ENCODE measurements at places on chromosomes 6 and 20.

GRCh38 chr20:23441850-23442313 lies 2.4 kb downstream of the CSTL1 start:
- DNase-seq: peak; percentile 13

DNA sequence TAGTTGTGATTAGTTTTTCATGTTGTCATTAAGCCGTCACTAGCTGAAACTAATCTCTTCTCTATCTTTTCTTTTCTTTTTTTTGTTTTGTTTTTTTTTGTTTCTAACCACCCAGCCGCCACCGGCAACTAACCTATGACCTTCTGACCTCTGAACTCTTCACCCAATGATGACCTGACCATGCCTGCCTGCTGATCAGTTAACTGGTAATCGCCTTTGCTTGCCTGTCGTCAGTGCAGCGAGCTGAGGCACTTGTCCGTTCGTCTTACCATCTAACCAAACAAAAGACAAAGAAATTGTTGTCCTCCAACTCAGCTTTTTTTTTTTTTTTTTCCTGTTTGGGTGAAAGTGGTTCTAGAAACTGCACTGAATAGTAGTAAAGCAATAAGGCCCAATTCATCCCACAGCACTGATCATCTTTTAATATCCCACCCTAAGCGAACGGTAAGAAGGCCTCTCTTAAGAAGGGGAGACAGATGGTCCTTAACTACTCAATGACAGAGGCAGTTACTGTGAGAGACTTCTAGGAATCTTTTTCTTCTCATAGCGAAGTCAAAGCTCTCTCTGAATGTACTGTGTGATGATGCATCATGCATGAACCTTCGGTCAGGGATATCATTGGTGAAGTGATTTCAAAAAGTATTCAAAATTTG lies 156.2 kb downstream of the QKI start:
- DNase-seq: no peak

DNA sequence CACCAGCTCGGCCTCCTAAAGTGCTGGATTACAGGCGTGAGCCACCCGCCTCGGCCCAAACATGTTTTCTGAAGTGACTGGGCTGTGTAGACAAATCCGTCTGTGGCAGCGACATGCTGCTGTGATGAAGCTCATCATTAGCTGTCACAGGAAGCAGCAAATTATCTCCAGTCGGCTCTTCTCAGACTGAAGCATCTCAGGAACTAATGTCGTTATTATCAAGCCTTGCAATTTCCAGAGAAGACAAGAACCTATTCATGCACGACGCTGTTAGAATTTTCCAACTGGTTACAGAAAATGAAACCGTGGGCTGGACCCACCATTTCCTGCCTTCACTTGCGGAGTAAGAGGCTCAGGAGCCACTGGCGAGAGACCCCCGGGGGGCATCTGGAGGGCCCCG lies 17.1 kb upstream of the NTSR1 start:
- DNase-seq: no peak

DNA sequence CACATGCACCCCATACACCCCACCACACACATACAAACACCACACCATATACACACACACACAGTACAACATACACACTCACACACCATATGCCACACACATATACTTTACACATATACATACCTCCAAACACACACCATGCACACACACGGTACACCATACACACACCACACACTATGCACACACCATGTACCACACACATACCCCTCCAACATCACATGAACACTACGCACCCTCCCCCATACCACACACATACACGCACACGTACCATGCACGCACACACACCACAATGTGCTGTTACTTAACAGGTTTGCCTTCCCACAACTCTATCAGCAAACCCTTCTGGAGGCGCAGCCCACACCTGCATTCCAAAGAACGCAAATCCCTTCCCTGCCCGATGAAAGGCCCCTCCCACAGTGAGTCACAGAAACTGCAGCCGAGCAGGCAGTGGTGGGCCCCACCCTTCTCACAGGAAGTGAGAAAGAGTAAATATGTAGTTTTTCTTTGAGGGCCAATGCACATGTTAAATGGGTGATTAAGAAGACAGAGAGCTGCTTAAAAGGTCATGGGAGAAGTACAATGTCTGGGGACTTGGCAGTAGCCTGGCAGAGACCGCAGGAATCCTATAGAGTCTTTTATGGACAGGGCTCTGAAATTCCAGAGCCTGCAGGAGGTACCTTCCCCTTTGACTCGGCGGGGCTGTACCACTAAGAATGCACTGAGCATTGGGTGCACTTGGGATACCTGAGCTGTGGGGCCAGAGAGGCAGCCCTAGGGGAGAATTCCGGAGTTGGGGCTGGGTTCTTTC lies 34.1 kb upstream of the EZR start:
- DNase-seq: no peak

GRCh38 chr6:1958257-1958656 lies 287.1 kb downstream of the GMDS start:
- DNase-seq: no peak

GRCh38 chr20:33177866-33178265 lies 9.9 kb downstream of the BPIFA2 start:
- no peak for DNase-seq

GRCh38 chr20:50040432-50041245 lies 57.9 kb downstream of the SNAI1 start:
- DNase-seq: no peak

GRCh38 chr6:153081914-153082313 lies 49.2 kb downstream of the RGS17 start:
- no peak for DNase-seq

GRCh38 chr6:38194589-38194988 lies 375.1 kb downstream of the ZFAND3 start:
- DNase-seq: no peak

DNA sequence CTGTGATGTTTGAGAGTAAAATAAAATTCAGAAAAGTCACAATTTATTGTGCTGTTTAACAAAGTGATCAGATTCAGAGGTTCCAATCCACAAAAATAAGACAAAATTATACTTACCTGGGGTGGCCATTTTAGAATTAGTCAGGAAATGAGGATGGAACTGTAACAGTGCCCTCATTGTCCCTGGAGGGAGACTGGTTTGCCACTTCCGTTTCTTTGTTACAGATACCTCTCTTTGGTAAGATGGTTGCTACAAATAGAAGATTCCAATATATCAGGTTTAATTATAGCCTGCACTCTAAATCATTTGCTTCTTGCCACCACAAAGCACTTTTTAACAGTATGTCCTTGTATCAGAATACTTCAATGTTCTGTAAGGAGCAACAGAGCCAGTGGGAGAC lies 95.6 kb downstream of the CTNNBL1 start:
- no peak for DNase-seq

- no peak for DNase-seq
Measured at GRCh38 chr6:141463237-141463977, 669.3 kb upstream of the GJE1 start.

DNA sequence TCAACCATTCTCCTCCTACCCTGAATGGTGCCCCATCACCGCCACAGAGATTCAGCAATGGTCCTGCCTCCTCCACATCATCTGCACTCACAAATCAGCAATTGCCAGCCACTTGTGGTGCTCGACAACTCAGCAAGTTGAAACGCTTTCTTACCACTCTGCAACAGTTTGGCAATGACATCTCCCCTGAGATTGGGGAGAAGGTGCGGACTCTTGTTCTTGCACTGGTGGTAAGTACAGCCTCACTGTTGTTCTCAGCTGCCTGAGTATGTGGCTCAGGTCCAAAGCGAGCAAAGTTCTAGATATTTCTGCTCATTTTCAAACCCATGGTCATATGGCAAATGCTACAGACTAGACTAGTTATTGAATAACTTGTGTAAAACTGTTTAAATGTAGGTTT lies 51.0 kb upstream of the C20orf144 start:
- no peak for DNase-seq

DNA sequence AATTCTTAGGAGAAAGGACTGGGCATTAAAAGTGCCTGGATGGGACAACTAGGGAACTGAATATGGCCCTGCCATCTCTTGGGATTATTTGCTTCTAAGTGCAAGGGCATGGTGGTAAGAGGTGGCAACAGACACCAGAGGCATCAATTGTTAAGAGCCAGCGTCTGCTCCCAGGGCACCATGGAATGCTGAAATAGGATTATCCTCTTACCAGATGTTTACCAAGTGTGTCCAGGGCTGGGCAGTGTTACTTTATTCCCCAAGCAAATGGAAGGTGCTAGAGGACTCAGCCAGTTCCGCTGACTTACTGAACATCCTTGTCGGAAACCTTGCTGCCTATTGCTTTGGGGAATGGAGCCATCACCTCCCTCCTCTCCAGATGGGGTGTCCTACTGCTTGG lies 273.6 kb upstream of the SUPT3H start:
- no peak for DNase-seq

DNA sequence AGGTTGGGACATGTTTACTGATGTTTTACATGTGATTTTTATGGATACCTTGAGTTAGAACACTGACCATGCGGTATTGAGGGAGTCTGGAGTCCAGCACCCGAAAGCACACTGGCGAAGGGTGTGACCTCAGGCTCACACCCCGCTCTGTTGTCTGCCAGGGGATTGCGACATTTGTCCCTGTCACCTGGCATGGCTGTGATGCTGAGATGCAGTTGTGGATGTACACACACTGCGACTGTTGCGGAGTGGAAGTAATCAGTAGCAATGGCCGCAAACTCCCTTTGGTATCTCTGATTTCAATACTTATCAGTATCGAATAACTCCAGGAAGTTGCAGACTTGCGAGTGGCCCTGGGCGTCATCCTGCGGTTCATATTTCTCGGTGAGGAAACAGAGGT lies 43.2 kb downstream of the CDH4 start:
- DNase-seq: no peak

DNA sequence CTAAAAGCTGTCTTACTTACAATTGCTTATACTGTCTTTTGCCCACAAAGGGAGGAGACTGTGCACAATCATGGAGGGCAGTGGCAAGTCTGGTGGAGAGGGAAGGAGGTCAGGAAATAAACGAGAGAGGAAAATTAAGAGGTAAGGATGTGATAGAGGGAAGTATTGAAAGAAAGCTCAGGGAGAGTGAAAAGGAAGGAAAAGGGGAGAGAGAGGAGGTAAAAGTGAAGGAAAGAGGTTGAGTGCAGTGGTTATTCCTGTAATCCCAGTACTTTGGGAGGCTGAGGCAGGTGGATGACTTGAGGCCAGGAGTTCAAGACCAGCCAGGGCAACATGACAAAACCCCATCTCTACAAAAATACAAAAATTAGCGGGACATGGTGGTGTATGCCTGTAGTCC lies 82.7 kb upstream of the EPB41L1 start:
- no peak for DNase-seq

DNA sequence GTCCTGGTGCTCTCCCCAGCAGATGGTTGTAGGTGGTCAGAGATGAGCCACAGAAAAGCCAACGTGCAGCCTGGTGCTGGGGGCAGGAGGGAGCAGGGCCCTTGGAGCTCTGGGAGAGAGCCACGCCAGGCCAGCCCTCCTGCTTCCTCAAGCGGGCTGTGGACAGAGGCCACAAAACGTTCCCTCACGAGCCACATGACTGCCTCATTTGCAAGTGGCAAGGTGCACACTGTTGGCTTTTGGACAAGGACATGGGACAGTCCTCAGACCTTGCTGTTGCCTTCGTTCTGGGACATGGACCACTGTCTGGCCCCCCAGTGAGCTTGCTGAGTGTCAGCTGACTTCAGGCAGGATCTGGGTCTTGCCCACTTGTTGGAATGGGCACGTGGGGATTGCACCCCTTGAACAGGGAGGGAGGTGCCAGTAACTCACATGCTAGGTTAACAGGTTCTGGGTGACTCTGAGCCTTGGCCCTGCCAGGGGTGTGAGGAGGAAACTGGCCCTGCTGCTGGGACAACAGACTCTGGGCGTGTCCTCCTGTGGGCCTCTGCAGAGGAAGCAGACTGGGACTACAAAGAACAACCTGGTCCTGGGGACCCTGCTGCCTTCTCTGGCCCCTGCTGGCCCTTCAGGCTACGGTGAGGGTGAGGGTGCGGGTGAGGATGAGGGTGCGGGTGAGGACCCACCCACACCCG lies 2.6 kb downstream of the SLCO4A1 start:
- no peak for DNase-seq

GRCh38 chr6:159075506-159076228 lies 30.9 kb upstream of the TAGAP start:
- DNase-seq: no peak

DNA sequence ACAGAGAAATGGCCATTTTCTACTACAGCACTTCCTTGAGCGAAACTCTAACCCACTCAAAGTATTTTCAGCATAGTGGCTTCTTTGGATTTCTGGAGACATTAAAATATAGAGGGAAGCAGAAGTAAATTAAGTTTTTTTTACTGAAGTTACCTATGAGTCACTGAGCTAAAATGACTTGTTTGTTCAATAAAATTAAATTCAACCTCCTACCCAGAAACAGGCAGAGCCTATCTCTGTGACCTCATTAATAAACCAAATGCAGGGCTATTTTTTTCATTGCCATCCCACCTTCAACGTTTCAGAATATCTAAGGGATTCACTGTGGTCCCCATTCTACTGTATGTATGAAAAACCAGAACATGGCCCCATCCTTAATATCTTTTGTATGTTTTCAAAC lies 133.0 kb downstream of the MTFR2 start:
- no peak for DNase-seq

DNA sequence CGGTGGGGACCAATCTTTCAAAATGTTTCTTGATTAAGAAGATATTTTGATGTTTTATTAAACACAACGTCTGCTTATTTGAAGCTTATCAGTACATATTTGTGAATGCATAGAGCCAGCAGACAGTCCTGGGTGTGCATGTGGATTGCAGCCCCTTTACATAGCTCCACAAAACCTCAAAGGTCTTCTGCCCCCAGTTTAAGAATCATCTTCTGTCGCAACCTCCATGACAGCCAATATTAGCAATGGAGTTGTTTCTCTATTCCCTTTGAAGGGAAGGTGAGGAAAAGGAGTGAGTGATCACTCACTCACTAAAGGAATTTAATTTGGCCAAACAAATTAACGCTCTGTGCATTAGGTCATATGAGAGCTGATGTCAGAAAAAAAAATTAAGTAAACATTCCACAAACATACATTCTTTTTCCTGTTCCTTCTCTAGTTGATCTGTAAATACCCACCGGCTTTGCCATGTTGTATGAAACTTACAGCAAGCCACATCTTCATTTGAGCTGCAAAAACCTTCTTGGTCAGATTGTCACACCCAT lies 152.9 kb downstream of the SIM1 start:
- no peak for DNase-seq

GRCh38 chr20:25319241-25320034 lies 71.2 kb downstream of the ABHD12 start:
- no peak for DNase-seq

- DNase-seq: no peak
Measured at GRCh38 chr20:53897884-53898555, 172.4 kb downstream of the BCAS1 start.
